ENCODE measurements at places on chromosomes 6 and 20.

DNA sequence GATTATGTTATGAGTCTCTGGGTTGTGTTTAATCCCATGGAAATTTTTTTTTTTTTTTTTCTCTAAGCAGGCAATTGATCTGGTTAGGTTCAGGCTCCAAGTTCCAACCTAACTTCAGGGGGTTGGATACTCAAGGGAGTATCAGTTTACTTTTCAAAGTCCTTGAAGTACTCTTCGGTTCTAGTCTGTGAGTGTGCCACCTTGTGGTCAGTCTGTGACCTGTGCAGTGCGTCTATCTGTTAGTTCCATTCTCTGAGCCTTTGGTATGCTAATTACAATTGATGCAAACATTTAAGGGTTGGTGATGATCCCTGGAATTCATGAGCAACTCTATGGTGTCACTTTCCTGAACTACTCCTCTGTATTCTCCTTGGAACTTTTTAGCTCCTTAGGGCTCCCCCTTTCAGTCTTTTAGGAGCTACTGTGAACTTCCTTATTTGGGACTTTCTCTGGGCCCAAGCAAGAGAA lies 342.0 kb downstream of the SOX4 start:
- peak; percentile 18 for DNase-seq

DNA sequence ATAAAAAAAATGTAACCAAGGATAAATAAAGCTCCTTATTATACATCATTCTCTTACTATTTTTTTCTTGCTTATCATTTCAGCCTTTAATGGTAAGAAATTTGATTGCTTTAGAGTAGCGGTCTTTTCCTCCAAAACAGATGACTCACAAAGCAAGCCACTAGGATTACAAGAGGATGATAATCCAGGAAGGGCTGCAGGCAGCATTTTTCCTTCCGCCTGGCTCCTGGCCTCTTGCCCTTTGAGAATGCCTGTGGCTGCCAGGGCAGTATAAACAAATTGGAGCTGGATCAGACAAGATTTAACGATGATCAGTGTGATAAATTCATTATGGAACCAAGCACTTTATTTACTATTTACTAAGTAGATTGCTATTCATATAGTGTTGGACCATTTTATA lies 9.7 kb upstream of the FBXL4 start:
- peak; percentile 43 for DNase-seq

DNA sequence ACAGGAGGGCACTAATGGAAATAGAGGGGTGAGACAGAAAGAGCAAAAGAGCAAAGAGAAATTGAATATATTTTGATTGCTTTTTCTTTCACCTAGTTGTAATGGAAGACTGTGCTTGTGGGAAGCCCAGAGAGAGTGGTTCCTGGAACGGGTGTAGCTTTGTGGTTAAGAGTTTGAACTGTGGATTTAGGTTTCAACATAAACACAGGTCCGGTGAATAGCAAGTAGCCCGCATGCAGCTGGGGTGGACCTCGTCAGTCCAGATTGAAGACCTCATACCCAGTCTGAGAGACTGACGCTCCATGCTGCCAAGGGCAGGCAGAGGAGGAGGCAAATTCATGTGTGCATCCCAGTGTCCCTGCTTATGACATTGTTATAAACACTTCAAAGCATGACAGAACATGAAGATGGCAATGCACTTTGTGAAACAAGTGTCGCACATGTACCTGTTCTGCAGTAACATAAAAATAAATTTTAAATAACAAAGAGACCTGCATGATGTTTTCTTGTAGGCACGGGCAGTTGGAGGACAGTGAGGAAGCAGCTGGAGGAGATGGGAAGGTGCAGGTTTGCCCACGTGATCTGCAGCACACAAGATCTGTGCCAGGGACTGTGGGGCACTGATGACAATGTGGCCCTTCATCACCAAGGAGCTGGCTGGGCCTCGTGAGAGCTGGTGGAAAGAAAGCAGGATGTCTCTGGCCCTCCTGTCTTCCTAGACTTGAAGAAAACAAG lies 220.5 kb upstream of the SSTR4 start:
- no peak for DNase-seq

GRCh38 chr20:23517719-23518118 lies 26.8 kb downstream of the CST8 start:
- DNase-seq, result no peak

DNA sequence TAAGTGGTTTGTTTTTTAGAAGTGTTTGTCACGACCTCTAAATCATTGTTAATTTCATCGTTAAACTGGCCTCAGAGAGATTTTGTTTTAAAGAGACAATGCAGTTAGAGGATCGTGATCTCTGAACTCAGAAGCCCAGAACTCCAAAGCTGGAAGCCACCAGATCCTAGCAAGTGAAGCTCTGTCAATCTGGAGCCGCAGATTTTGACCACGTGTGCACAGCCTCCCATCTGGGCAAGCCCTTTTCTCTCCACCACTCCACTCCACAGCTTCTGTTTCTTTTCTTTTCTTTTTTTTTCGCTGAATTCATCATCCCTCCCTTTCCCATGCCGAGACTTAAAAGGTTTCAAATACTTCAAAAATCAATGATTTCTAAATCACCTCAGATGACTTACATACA lies 142.2 kb upstream of the ESR1 start:
- DNase-seq, result no peak

DNA sequence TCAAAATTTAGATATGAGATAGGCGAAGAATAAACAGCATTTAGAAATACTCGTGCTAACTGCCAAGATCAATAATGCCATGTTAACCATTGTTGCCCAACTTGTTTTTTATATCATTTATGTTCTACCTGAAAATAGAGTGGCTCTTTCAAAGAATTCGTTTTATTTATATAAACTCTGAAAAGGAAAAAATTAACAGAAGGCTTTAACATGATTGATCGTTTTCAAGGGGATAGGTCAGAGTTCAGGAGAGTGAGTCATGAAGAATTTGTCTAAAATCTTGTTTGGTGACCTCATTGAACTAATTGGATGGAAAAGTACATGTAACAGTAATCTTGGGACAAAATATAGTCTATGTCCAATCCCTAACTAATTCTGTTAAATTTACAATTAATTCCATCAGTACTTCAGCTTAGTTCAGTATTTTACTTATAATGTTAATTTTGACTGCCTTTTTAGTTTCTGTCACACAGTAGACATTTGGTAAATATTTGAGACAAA lies 11.1 kb upstream of the ELOVL2 start:
- no peak for DNase-seq

GRCh38 chr6:105981002-105981887 lies 104.9 kb upstream of the PRDM1 start:
- no peak for DNase-seq

- no peak for DNase-seq
Observed at GRCh38 chr6:116932496-116932895, 55.5 kb downstream of the RFX6 start.

GRCh38 chr6:44837741-44838140 lies 450.2 kb downstream of the CDC5L start:
- DNase-seq, result no peak

DNA sequence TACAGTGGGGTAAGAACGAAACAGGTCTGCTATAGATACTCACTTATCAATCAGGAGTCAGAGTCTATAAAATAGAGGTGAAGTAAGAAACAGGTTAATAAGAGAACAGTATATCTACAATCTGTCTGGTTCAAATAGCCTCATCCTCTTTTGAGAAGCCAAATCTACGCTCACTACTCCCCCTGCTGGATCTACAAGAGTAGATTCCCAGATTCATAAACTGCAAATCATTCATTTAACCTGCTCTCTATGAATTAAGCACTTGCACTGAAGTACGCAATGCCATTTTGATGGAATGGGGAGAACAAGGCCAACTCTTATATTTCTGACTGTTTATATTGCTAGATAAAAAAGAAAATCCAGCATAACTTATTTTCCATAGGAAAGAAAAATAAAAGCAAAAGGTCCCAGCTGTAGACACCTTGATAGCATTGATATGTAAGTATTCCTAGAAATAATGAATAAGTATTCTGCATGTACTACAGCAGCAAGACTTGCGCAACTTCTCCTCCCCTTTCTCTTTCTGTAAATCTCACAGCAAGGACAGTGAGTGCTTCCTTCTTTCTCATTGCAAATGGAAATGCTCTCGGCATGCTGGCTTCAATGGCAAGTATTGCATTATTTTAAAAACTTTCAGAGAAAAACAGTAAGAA lies 92.3 kb downstream of the RFX6 start:
- peak; percentile 4 for DNase-seq

DNA sequence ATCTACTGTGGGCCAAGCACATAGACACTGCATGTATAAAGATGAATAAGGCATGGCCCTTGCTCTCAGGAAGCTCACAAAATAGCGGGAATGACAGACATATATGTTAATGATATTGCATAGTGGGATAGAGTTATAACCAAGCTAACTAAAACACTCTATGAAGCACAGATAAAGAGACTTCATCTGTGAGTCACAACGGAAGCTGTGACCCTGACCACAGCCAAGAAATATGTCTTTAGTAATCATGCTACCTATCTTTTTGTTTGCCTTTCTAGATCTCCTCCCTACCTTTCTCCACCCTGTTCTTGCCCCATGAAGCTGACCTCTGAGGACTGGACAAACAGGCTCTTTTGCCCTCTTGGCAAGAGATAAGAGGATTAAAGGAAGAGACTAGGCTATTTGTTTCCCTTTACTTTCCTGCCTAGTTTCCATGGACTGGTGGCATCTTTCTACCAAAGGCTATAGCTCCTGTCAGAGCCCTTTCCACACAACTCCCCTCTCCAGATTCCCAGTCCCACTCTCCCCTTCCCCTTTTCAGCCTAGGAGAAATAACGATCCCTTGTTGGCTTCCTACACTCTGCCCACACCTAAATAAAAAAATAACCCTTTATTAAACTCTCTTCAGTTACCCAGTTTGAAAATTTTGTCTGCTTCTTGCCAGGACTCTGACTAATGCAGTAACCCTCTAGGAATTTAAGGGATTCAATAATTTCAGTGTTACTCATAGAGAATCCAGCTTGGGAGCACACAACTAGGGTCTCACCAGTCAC lies 504.9 kb upstream of the MARCKS start:
- peak; percentile 54 for DNase-seq

DNA sequence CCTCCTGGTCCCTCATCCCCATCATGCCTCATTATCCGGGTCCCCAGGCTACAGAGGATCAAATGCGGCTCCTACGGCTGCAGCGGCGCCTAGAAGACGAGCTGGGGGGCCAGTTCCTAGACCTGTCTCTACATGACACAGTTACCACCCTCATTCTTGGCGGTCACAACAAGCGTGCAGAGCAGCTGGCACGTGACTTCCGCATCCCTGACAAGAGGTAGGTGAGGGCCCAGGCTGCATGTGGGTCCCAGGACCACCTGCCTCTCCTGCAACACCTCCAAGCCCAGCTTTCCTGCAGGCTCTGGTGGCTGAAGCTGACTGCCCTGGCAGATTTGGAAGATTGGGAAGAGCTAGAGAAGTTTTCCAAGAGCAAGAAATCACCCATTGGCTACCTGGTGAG lies 8.2 kb upstream of the PTPRA start:
- no peak for DNase-seq

DNA sequence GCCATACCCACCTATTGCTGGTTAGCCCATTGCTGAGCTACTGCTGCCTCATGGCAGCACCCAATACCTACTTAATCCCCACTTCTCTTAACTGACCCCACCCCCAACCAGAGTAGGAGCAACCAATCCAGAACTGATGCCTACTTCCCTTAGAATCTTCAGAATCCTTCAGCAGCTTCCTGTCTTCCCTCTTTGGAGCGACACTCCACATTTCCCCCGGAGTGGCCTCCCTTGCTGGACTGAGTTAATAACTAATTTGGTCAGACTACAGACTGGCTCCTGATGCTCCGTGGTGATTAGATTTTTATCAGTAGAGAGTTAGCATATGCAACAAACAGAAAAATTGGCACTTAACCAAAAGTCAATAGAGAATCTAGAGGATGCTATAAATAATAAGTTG lies 51.2 kb upstream of the UBR2 start:
- no peak for DNase-seq

- DNase-seq, result no peak
Observed at GRCh38 chr6:159973951-159974350, 5.1 kb downstream of the IGF2R start.

GRCh38 chr6:13286181-13286580 lies 42.2 kb downstream of the TBC1D7 start:
- no peak for DNase-seq

- DNase-seq, result no peak
Observed at GRCh38 chr6:18349386-18349785, 37.8 kb upstream of the RNF144B start.

DNA sequence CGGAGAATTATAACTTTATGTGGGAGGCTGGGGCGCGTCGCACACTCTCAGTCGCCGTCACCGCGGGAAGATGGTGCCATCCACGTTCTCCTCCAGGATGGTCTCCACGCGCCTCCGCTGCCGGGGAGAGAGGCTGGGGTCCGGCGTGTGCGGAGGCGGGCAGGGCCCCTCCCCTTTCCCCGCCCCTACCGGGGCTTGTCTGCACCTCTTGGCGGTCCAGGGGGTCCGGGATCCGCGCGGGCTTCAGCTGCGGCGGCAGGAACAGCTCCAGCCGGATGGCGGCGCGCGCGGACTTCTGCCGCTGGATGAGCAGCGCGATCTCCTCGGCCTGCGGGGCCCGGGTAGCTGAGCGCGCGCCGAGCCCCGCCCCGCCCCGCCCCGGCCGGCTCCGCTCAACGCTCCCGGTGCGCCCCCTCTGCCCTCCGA lies 807 bp downstream of the LKAAEAR1 start:
- no peak for DNase-seq

DNA sequence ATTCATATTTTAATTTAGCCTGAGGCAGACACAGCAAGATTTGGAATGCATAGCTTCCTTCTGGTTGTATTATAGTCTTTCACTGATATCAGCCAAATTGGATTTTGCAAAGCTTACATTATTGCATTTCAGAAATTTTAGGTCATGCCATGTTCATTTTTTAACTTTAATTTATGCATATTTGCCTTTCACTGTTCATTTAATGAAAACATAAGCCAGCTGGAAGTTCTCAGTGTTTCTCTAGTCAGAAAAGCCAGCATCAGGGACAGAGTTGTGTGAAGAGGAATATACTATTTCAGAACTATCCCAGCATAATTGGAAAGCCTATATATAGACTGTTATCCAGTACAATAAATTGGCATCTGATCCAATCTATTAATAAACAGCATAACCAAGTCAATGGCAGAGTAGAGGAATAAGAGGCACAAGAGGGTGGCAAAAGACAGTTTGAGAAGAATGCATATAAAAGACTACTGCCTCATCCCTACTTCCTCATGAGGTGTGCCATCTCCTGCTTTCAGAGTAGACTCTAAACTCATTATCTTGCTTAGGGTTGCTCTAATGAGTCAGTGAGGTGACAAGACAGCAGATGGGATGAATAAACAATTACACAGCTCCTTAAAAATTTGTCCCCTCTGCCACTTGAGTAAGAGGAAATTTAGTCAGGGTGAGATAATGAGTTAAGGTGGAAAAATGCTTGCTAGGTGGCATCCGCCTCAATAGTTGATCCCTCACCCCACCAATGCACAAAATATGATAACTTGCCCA lies 159.8 kb upstream of the HCRTR2 start:
- no peak for DNase-seq

DNA sequence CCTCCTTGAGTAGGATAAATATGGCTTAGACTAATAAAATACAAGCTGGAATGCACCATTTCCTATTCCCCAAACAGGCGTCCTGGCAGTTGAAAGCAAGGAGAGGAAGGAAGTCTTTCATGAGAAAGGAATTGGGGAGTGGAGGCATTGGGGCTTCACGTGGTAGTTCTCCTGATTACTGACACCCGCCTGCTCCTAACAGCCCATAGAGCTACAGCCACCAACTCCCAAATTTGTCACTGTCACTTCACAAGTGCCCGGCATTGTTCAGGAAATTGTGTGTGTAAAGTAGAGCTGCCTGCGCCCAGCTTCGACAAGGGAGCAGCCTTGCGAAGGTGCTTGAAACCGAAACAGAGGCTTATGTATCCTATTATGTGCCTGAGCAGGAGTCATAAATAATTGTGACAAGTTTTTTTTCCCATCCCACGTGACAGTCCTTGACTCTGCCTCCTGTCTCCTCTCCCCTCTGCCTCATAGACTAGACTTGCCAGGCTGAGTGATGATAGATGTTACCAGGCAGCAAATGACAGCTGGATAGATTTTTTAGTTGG lies 301.7 kb upstream of the ZFP64 start:
- DNase-seq, result no peak
